PC-9 (cell line): ENCODE measurements at places on chromosomes 1 and 21. TPM values are rescaled to one million over a fixed set of nuclear protein-coding genes. Genes with fewer than 3 reads are reported as not detected.

Gene RYR2
- not detected in 2 replicates for total RNA-seq

Gene LCE1B
- total RNA-seq, result not detected in 2 replicates

Gene NPPB
- not detected in 2 replicates for total RNA-seq

Gene DPT
- total RNA-seq, result not detected in 2 replicates

Gene ZMYM1
- total RNA-seq, result 31.9 and 49.7 TPM in 2 replicates

Gene PLA2G2F
- 0.20 TPM in 1 of 2 replicates, not detected in the other for total RNA-seq

Gene PROX1
- total RNA-seq, result not detected in 2 replicates

- H3K36me3 ChIP-seq, result no peaks in the 10 kb centered on the region
- no peak overlapping the region for H3K4me3 ChIP-seq
- no peaks in the 10 kb centered on the region for H3K4me1 ChIP-seq
- H3K27me3 ChIP-seq, result no peaks in the 10 kb centered on the region
These were observed 30.0 kb downstream of the IRF2BP2 start for GRCh38 chr1:234579967-234580366.

- no peak overlapping the region for H3K27ac ChIP-seq
- no peaks in the 10 kb centered on the region for H3K36me3 ChIP-seq
- H3K4me1 ChIP-seq, result no peaks in the 10 kb centered on the region
- H3K27me3 ChIP-seq, result no peaks in the 10 kb centered on the region
- H3K4me3 ChIP-seq, result no peak overlapping the region
- DNase-seq, result no peak
These were observed 1148.8 kb upstream of the ADGRL4 start for GRCh38 chr1:80155371-80155770.

DNA sequence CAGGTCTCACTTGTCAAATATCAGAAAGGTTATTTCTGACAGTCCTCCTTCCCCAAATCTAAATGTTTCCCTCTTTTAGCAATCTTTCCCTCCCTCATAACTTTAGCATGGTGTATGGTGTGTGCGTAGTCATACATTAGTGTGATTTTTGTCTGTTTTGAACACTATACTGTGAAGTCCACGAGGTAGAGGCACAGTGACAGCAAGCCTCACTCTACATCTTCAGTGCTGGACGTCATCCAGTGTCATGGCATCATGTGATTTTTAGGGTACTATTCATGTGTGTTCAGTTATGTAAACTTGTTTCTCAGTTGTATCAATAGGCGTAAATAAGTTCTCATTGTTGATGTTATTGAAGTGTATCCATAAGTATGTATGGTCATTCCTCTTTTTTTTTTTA lies 39.1 kb downstream of the DYRK1A start:
- no peaks in the 10 kb centered on the region for H3K27me3 ChIP-seq
- 0 out of 2 replicates have a peak, but pooled peaks cover 4% of the 10 kb centered on the region for H3K36me3 ChIP-seq
- H3K4me1 ChIP-seq, result no peaks in the 10 kb centered on the region

DNA sequence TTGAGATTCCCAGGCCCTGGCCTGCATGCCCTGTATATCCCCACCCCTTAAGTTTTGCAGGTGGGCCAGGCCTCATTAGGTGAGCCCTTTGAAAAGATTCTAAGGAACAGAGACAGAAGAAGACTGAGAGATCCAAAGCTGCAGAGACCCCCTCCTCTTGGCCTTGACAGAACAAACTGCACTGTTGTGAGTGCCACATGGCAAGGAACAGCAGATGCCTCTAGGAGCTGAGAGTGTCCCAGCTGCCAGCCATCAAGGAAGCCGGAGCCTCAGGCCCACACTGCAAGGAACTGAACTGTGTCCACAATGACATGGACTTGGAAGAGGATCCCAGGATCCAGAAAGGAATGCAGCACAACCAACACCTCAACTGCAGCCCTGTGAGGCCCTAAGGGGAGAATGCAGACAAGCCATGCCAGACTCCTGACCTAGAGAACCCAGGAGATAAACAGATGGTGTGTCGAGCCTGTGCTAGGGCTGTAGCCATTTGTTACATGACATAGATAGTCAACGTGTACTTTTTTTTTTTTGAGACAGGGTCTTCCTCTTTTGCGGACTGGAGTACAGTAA lies 182.7 kb downstream of the AJAP1 start:
- no peak overlapping the region for H3K4me3 ChIP-seq
- no peak overlapping the region for H3K27ac ChIP-seq
- no peaks in the 10 kb centered on the region for H3K4me1 ChIP-seq
- H3K36me3 ChIP-seq, result no peaks in the 10 kb centered on the region
- no peak for DNase-seq

DNA sequence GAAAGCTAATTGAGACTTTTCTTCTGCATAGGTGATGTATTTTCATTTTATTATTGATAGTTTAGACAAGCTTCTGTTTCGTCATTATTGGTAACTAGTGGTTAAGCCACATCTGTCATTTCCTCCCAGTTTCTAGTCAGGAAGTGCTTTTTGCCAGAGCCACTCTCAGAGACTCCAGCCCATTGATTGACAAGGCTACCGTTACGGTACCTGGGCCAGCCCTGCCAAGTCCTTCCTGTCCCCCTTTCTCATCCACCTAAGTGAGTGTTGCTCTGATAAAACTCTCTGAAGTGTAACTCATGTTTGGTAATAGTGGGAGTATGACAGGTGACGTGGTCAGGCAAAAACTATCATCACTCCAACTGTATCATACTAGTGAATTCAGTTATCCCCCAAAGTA lies 29.6 kb upstream of the AGL start:
- no peaks in the 10 kb centered on the region for H3K36me3 ChIP-seq
- no peak for DNase-seq
- H3K4me3 ChIP-seq, result no peak overlapping the region
- H3K4me1 ChIP-seq, result no peaks in the 10 kb centered on the region
- no peaks in the 10 kb centered on the region for H3K27me3 ChIP-seq
- H3K27ac ChIP-seq, result no peak overlapping the region

DNA sequence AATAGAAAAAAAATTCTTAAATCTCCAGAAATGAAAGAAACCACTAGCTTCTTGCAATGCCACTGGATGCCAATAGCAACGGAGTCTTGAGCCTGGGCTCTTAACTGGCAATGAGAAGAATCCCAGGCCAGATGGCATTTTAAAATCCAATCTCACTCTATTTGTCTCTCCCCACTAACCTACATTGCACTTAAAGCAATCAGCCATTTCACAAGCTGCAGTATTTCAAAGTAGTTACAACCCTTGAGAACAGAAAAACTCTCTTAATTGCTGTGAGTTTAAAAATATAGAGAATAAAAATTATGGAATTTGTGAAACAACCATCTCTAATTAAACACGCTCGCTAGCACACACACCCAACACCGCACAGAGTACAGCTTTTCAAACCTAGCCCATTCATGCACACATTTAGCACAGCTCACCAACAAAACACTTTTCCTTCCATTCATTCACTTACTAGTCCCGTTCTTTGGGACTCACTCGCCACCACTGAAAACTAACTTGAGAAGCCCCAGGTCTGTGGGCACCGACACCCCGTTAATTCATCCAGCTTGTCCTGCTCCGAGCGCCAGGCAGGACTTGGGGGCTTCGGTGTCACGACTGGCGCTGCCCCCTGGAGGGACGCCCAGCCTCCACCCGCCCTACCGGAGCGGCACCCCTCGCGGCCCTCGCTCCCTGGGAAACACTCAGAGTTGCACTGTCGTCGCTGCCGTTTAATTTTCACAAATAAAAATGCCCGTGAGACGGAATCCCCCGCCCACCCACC lies 1.0 kb downstream of the DDAH1 start:
- H3K4me1 ChIP-seq, result peaks cover 43% of the 10 kb centered on the region
- no peaks in the 10 kb centered on the region for H3K27me3 ChIP-seq
- no peak for DNase-seq
- H3K36me3 ChIP-seq, result no peaks in the 10 kb centered on the region

DNA sequence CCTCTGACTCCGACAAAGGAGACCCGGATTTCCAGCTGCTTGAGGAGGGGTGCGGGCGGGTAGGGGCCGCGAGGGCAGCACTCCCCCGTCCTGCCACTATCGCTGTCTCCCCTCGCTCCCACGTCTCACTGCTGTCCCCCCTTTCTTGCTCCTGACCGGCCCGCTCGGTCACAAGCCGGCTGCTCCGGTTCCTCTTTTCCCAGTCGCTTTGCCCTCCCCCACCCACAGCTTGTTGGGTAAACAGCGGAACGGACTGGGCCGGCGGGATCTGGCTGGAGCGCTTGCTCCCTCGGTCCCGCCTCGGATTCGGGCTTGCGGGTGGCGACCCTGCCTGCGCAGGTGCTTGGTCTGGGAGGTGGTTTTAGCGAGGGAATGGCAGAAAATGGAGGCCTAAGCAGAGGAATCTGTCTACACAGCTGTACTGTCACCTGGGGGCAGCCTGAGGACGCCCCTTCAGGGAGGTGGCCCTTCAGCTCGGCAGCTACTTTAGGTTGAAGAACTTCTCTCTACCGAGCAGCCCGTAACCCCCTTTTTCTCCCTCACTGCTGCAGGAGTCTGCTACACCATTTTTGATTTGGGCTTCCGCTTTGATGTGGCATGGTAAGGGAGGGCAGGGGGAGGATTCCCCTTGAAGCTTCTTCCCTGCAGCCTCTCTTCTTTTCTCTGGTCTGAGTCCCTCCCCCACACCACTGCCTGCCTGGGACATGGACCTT lies 645 bp downstream of the ATP6V0B start:
- DNase-seq, result no peak
- peaks cover 22% of the 10 kb centered on the region for H3K36me3 ChIP-seq
- H3K27me3 ChIP-seq, result no peaks in the 10 kb centered on the region
- peaks cover 53% of the 10 kb centered on the region for H3K4me1 ChIP-seq
- peak overlapping the region; percentile 67 for H3K4me3 ChIP-seq

- H3K4me1 ChIP-seq, result peaks cover 9% of the 10 kb centered on the region; the same call in 1 of the 2 replicates
- no peak overlapping the region for H3K4me3 ChIP-seq
- H3K27ac ChIP-seq, result no peak overlapping the region
These were observed 72.3 kb downstream of the PLPP3 start for GRCh38 chr1:56506951-56507491.

GRCh38 chr1:1680912-1681273 lies 11.7 kb downstream of the SLC35E2B start:
- H3K4me3 ChIP-seq, result no peak overlapping the region
- no peaks in the 10 kb centered on the region for H3K36me3 ChIP-seq
- no peak for DNase-seq
- no peaks in the 10 kb centered on the region for H3K27me3 ChIP-seq

- no peak overlapping the region for H3K4me3 ChIP-seq
- no peak for DNase-seq
- peaks cover 14% of the 10 kb centered on the region; the same call in 1 of the 2 replicates for H3K36me3 ChIP-seq
- H3K27ac ChIP-seq, result no peak overlapping the region
- no peaks in the 10 kb centered on the region; the same call in 1 of the 2 replicates for H3K4me1 ChIP-seq
These were observed 25.7 kb downstream of the C21orf91 start for GRCh38 chr21:17793246-17794123.

GRCh38 chr1:96808191-96808590 lies 86.6 kb downstream of the PTBP2 start:
- no peaks in the 10 kb centered on the region for H3K27me3 ChIP-seq
- H3K4me3 ChIP-seq, result no peak overlapping the region
- peaks cover 46% of the 10 kb centered on the region for H3K36me3 ChIP-seq
- no peaks in the 10 kb centered on the region for H3K4me1 ChIP-seq
- no peak for DNase-seq

DNA sequence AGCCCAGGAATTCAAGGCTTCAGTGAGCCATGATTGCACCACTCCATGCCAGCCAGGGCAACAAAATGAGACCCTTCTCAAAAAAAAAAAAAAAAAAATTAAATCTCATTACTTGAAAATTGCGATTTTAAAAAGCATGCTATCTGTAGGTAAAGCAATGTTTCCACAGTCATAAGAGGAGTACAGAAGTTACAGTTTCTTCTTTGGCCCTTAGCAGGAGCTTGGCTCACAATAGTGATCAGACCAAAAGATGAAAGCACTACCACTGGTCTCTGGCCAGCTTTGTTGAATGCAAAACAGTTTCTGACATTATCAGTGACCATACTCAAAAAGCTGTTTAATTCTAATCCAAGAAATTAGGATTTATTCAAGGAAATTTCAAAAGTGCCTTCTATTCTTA lies 31.2 kb downstream of the VAV3 start:
- no peak overlapping the region for H3K27ac ChIP-seq
- no peaks in the 10 kb centered on the region for H3K36me3 ChIP-seq
- H3K4me1 ChIP-seq, result peaks cover 30% of the 10 kb centered on the region
- no peak overlapping the region for H3K4me3 ChIP-seq

GRCh38 chr1:174157157-174157806 lies 2.0 kb upstream of the RABGAP1L start:
- H3K4me3 ChIP-seq, result no peak overlapping the region
- H3K4me1 ChIP-seq, result peaks cover 38% of the 10 kb centered on the region
- DNase-seq, result no peak
- no peak overlapping the region for H3K27ac ChIP-seq
- no peaks in the 10 kb centered on the region for H3K36me3 ChIP-seq

GRCh38 chr1:157040802-157041201 lies 4.7 kb downstream of the ARHGEF11 start:
- peaks cover 6% of the 10 kb centered on the region; the same call in 1 of the 2 replicates for H3K36me3 ChIP-seq
- no peak for DNase-seq
- no peak overlapping the region for H3K4me3 ChIP-seq
- H3K4me1 ChIP-seq, result peaks cover 37% of the 10 kb centered on the region
- no peak overlapping the region for H3K27ac ChIP-seq
- no peaks in the 10 kb centered on the region for H3K27me3 ChIP-seq

DNA sequence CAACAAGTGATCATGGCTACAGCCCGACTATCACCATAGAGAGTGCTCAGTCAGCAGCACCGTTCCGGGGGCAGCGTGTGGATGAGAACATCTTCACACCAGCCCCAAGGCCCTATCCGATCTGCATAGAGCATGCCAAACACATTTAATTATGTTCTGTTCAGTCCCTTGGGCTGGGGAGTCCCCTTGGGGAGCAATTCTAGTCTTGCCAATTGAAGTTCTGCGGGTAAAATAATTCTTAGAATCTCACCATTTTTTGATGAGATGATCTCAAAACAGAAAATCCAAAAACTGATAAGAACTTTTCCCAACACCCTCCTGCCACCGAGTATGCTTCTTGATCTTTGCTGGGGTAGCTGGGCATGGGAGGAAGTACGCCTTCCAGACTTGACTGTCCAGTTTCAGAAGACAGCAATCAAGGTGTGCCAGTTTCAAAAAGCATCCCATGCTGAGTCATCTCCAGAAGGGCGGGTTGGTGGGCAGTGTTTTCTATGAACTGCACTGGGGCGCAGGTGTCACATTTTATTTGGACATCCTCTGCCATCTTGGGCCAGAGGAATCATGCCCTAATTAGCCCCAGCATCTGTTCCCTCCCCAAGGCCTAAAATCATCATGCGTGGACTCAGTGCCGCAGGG lies 20.8 kb upstream of the PTPRF start:
- peak overlapping the region; percentile 95 for H3K27ac ChIP-seq
- peak; percentile 76 for DNase-seq
- no peaks in the 10 kb centered on the region for H3K27me3 ChIP-seq
- H3K36me3 ChIP-seq, result no peaks in the 10 kb centered on the region
- H3K4me3 ChIP-seq, result peak overlapping the region; percentile 37; the same call in 1 of the 2 replicates
- peaks cover 35% of the 10 kb centered on the region for H3K4me1 ChIP-seq

GRCh38 chr1:161702250-161702649 lies 4.8 kb upstream of the FCRLA start:
- H3K27me3 ChIP-seq, result no peaks in the 10 kb centered on the region
- H3K27ac ChIP-seq, result no peak overlapping the region
- H3K4me1 ChIP-seq, result 0 out of 2 replicates have a peak, but pooled peaks cover 4% of the 10 kb centered on the region
- H3K4me3 ChIP-seq, result no peak overlapping the region
- no peak for DNase-seq
- H3K36me3 ChIP-seq, result no peaks in the 10 kb centered on the region
